Activated CD8-positive, alpha-beta memory T cell treated with anti-CD3 and anti-CD28 coated beads for 1 hour (primary cell): ENCODE measurements at places on chromosomes 1 and 21.

DNA sequence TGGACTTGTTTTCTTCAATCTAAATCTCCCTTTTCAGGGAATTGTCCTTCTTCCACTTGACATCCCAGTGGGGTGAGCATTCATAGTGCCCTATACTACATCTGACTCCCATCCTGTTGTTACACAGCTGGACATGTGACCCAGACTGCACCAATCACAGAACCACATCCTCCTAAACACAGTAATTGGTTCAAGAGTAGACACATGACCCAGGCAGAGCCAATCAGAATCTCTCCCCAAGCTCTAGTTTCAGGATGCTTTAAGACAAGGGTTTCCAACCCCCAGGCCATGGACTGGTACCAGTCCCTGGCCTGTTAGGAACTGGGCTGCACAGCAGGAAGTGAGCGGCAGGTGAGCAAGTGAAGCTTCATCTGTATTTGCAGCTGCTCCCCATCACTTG is 5.6 kb upstream of the DDOST start:
- no peak for DNase-seq

DNA sequence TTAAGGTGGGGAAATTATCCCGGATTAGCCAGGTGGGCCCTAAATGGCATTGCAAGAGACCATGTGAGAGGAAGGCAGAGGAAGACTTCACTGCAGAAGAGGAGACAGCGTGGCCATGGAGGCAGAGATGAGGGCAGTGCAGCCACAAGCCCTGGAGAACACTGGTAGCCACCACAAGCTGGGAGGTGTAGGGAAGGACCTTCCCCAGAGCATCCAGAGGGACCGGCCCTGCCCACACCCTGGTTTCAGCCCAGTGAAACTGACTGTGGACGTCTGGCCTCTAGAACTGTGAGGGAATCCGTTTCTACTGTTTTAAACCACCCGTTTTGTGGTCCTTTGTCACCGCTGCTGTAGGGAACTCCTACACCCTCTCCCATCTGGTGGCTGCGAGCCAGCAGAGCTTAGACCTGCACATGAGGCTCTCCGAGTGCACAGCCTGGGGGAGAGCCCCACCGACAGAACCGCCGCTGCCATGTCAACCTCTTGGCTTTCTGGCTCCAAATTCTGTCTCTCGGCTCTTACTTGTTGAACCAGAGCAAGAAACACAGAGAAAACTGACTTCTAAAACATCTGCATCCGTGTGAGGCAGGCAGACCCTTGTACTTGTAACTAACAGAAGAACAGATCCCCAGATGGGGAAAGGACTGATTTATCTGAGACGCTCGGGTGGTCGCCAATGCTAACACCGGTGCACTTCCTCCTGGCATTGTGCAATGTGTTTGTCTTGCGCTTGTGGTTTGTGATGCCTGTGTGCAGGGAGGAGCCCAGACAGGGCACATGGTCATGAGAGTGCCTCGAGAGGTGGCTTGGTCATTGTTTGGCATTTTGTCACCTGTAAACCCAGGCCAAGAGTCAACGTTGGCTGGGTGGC is 90.8 kb upstream of the TMPRSS2 start:
- DNase-seq: no peak

DNA sequence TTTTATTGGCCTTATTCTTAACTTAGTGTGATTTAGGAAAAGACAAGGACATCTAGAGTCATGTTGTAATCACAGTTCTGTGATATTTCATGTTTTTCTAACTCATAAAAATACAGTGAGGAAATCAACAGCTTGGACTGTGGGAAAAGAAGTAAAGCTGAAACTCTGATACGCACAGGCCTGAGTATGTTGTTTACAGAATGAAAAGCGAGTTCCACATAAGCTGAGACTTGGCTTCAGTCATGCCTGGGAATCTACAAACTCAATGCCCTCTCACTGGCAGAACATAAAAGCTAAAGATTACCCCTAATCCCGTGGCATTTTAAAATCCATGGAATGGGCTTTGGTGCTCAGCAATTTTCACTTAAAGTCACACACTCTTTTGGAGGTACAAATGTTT is 23.6 kb upstream of the ATP5PO start:
- no peak for DNase-seq

- no peak for DNase-seq
Observed at GRCh38 chr1:30199563-30199962, 523.8 kb downstream of the MATN1 start.

DNA sequence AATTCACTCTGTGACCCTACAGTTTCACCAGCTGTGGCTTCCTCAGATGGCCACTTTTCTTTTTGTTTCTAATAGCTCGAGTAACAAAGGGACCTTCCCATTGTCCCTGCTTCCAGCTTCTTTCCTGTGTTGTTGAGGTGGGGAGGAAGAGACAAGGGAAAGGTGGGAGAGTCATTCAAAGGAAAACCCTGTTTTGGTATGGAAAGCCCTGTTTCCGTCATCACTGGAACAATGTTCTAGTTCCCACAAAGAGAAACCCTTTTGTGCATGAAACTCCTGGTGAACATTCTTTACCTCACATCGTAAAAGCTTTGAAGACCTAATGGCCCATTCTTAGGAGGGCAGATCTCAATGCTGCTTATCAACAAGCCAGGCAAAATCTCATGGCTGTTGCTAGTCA is 62.2 kb downstream of the ABCA4 start:
- no peak for DNase-seq

DNA sequence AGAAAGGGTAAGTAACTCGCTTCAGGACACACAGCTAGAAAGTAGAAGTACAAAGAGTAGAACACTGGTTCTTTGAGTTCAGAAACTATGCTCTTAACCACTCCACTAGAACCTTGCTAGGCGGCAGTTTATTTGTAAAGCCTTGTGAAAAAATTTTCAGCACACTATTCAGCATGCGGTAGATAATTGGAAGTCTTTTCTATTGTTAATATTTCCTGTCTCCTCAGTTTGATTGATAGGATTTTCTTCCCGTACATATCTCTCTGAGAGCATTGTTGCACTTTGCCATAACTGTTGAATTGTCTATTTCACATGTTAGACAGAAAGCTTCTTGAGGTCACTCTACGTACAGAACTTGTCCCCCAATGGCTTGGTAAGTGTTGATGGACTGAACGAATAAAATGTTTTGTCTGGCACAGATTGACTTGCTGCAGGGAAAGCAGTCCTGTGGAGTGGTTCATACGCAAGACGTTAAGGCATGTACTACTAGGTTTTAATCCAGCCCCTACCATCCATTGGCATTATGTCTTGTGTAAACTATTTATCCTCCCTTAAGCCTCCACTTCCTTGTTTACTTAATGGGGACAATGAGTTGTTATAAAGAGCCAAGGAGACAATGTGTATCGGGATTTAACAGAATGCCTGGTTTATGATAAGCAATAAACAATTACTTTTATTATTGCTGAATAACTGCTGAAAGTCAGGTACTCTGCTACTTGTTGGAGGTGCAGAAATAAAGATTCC is 35.8 kb downstream of the C1orf21 start:
- no peak for DNase-seq

DNA sequence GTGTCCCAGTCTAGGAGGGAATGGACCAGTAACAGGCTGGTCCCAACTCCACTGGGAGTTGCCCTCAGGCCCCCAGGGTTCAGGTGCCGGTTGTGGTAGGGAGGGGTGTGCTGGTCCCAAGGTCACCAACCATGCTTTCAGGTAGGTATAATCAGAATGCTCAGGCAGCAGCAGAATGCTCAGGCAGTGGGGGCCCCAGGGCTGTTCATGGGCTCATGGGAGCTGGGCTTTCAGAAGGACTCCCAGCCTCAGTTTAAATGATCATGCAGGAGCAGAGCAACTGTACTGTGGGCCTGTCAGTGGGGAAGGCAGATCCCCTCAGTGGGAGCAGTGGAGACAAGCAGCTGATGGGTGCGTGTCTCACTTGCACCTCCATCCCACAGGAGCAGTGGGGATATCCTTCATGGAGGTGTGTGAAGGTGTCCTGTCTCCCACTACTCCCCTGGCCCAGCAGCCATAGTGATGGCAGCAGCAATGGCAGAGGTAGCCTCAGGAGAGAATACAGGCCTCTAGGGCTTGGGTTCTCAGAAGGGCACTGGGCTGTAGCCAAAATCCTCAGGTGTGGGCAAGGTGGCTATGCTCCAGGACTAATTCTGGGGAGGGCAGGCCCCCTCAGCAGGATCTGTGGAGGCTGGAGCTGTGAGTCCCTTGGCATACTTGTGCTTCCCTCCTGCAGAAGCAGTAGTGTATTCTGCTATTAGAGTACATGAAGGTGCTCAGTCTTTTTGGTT is 917.3 kb upstream of the B3GALT2 start:
- DNase-seq: no peak

GRCh38 chr1:30990591-30990990 is 74.9 kb downstream of the PUM1 start:
- no peak for DNase-seq

DNA sequence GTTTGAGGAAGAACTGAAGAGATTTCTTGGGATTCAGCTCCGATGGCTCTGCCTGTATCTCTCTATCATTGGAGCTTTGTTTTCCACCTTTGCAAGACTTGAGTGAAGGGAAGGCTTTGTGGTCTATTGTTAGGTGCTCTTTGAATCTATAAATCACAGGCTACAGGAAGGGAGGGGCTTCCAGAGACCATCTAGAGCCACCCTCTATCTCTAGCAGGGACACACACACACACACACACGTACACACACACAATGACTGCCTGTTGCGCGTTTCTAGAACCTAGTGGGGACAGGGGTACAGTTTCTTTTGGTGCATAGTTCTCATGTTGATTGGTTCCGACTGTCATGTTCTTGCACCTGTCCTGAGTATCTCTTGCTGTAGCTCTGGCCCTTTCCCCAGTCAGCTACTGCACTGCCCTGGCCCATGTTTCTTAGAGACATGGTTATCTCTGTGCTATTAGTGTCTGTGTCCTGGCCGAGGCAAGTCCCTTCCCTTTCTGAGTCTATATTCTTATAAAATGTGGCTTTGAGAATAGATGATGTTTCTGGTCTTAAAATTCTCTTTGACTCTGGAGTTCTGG is 60.7 kb downstream of the MAN1C1 start:
- DNase-seq: no peak

- no peak for DNase-seq
Observed at GRCh38 chr1:119968601-119969000, 72.3 kb upstream of the ADAM30 start.

- DNase-seq: no peak
Observed at GRCh38 chr1:54766726-54767125, 2.4 kb upstream of the PARS2 start.

DNA sequence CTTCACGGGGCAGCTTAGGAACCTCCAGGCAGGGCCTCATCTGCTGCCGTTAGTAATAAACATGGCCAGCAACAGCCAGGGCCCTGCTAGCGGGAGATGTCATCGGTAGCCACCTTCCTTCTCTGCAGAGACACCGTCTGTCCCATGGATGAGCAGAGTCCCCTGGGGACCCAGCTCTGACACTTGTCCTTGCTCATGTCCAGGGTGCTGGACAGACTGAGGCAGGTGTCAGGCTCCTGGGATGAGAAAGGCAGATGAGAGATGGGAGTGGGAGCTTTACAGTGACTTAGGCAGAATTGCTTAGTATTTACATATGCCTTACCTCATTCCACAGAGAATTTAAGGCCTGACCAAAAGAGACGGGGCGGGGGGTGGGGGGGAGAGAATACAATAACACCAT is 25.0 kb downstream of the CAPN2 start:
- DNase-seq: no peak

- peak; percentile 83 for DNase-seq
Observed at GRCh38 chr1:2300851-2301606, 72.9 kb downstream of the SKI start.

- DNase-seq: no peak
Observed at GRCh38 chr1:56300836-56301235, 278.5 kb downstream of the PLPP3 start.

- no peak for DNase-seq
Observed at GRCh38 chr1:47229886-47230691, 1.9 kb downstream of the TAL1 start.

DNA sequence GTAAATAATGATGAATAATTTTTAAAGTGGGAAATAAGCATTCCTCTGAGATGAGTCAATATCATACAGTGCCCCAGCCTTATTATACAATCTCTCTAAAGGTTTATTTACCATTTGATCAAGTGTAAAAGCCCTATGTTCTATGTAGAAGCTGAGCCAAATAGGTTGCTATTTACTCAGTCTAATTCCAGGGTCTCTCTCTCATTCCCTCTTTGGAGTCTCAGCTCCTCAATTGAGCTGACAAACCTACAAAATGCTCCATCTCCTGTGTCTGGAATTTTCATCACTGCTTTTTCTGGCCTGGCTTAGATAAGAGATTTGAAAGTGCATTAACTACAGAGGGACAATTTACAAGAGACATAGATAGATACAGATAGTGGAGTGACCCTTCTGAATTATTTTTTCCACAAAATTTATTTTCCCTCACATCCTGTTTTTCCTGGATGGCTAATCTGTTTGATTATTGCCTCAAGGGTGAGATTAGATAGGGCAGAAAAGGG is 24.8 kb upstream of the USH2A start:
- no peak for DNase-seq

DNA sequence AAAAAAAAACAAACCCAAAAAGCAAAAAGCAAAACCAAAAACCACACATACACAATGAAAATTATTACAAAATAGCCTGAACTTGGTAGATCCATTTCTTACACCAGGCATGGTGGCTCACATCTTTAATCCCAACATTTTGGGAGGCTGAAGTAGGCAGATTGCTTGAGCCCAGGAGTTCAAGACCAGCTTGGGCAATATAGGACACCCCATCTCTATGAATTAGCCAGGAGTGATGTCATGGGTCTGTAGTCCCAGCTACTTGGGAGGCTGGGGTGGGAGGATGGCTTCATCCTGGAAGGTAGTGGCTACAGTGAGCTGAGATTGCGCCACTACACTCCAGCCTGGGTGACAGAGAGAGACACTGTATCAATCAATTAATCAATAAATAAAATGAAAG is 42.1 kb upstream of the SCAF4 start:
- no peak for DNase-seq

GRCh38 chr1:186628910-186629309 is 51.3 kb downstream of the PTGS2 start:
- no peak for DNase-seq

DNA sequence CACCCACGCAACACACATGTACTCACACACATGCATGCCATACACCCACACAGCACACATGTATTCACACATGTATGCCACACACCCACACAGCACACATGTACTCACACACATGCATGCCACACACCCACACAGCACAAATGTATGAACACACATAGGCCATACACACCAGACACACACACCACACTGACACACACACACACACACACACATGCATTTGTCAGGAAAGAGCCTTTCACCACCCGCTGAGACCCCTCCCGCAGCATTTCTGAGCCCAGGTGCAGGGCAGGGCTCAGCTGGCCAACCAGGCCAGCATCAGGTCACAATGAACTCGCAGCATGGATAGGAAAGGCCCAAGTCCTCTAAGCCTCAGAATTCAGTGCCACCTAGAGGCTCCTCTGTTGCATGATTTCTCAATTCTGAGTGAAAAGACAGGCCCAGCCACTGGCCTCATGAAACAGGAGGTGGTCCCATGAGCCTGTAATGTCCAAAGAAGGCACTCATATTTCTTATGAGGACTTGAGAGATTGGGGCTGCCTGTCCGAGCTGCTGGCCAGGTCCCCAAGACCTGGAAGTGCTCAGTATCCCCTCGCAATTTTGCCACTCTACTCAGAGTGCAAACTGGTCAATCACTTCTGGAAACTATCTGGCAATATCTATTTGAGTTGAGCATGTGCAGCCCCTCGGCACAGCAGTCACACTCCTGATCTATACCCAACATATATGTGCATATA is 57.3 kb downstream of the PSMG1 start:
- DNase-seq: no peak

- DNase-seq: no peak
Observed at GRCh38 chr1:48693674-48694320, 82.9 kb downstream of the BEND5 start.

GRCh38 chr1:178916448-178917174 is 45.7 kb upstream of the ANGPTL1 start:
- DNase-seq: no peak
